ENCODE measurements at places on chromosomes 7 and 10.

DNA sequence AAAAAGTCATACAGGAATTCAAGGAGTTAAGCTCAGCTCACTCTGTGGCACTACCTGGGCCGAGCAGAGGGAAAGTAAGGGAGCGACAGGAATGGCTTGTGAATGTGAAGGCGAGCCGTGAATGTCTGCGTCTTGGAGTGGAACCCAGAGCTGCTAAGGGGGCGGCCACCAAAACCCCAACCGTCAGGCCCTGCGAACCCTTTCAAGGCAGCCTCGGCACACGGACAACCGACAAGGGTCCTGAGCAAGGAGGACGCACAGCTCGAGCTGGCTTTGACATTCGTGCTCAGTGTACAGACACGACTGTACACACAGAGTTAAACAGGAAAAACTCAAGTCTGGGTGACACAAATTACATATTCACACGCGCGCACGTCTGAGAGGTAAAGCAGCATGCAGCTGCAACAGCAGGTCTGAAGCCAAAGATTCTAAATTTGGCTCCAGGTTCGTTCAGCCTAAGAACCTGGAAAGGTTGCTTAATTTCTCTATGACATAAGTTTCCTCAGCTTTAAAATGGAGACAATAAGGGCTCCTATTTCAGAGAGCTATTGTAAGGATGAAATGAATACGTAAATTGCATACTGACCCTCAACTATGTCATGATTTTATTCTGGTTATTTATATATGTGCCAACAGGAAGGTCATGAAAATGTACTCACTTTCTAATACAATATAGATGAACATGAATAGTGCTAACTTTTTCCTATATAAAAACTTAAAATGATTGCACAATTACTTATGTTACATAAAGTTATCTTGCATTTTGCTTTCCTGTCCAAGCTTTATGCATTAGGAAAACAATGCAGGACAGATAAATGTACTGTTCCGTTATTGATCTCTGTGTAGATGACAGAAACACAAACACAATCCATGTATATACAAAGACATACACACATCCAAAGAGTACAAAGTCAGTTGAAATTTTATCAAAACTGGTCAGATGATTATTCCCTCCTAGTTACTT lies 192.9 kb downstream of the ZMYND11 start:
- peak; percentile 61 for DNase-seq

- DNase-seq: no peak
Measured at GRCh38 chr10:409408-410040, 274.3 kb downstream of the ZMYND11 start.

DNA sequence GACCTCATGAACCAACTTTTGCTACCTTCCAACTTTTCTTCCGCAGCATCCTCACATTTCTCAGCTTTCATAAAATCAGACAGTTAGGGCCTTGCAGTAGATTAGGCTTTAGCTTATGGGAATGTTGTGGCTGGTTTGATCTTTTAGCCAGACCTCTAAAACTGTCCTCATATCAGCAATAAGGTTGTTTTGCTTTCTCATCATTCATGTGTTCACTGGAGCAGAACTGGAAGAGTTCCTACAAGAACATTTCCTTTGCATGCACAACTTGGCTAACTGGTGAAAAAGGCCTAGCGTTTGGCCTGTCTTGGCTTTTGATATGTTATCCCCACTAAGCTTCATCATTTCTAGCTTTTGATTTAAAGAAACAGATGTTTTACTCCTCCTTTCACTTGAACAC lies 130.0 kb upstream of the LRRTM3 start:
- no peak for DNase-seq

GRCh38 chr10:69092959-69093850 lies 5.3 kb downstream of the SRGN start:
- peak; percentile 82 for DNase-seq
